ENCODE measurements at places on chromosomes 12 and 14.

GRCh38 chr14:61399365-61399764 is 78.0 kb downstream of the PRKCH start:
- DNase-seq, result no peak

DNA sequence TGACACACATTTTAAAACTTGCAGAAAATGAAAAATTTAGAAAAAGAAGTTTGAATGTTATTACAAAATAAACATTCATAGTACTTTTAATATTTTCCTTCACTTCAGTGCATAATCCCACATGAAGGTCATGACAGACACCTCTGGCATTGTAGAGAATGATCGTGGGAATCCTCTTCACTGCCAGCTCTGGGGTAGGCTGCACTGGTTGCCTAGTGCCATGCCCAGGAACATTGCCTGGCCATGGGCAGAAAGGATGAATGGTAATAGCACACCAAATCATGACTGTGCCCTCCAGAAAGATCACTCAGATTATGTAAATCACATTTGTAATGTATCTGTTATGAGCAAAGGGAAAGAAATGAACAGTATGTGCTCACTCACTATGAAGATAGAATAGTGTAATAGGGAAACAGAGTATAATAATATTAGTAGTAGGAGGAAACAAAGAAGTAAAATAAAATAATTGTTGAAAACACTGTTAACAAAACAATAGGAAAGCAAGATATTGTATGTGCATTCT is 161.6 kb downstream of the PLCZ1 start:
- no peak for DNase-seq

- no peak for DNase-seq
These were observed 1.6 kb upstream of the C1RL start for GRCh38 chr12:7110661-7111060.

- DNase-seq, result no peak
These were observed 6.0 kb downstream of the ULK1 start for GRCh38 chr12:131900397-131900796.

- no peak for DNase-seq
These were observed 53.3 kb downstream of the SLC15A5 start for GRCh38 chr12:16224196-16224595.

DNA sequence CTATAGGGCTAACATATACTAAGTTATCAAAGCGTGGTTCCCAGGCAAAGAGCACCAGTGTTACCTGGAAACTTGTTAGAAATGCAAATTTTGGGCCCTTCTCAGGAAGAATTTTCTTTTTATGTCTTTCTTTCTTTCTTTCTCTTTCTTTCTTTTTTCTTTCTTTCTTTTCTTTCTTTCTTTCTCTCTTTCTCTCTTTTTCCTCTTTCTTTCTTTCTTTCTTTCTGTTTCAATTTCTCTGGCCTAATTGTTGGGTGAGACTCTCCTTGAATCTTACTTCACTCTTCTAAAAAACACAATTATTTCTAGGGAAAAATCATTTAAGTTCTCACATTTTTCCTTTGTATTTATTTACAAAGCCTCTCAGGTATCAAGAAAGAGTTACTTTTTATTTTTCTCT is 46.5 kb upstream of the RAP1B start:
- no peak for DNase-seq

- DNase-seq, result no peak
These were observed 8.3 kb upstream of the PLEK2 start for GRCh38 chr14:67420102-67420739.

DNA sequence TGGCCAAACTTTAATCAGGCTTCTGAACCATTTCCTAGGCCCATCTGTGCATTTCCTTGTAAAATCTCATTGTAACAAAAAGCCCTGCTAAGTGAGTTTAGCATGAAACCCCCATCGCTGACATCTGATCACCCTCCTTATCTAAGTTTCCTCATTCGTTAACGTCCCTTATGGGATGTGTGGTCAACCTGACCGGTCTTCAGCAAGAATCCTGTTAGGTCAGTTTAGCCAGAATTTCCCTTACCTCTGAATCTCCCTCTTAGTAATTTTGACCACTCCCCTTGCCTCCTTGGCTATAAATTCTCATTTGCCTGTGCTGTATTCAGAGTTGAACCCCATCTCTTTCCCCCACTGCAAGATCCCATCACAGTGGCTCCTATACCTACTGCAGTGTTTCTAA is 239.3 kb downstream of the RMST start:
- DNase-seq, result no peak

- DNase-seq, result no peak
These were observed 2.7 kb downstream of the SLC2A3 start for GRCh38 chr12:7933255-7933726.

DNA sequence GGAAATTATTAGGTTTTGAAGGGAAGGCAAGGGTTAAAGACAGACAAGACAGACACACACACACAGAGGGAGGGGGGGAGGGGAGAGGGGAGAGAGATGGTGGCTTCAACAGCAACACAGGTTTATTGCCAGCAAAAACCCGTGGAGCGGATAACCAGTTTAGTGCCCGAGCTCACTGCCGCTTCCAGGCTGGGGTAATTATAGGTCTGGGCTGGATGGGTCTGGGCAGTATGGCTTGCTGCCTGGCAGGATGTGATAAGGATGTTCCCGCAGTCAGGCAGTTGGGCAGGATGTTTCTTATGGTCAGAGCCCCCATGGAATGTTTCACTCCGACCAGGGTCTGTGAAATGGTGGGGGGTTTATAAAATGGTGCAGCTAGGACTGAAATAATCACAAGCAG is 4.4 kb upstream of the TDRD9 start:
- DNase-seq, result no peak

GRCh38 chr14:68703093-68703492 is 89.8 kb downstream of the ZFP36L1 start:
- DNase-seq, result no peak

- DNase-seq, result no peak
These were observed 196.0 kb downstream of the DUSP6 start for GRCh38 chr12:89156340-89156739.

GRCh38 chr14:59631237-59631636 is 54.6 kb upstream of the CCDC175 start:
- no peak for DNase-seq

GRCh38 chr12:108047071-108047550 is 82.0 kb upstream of the WSCD2 start:
- no peak for DNase-seq

DNA sequence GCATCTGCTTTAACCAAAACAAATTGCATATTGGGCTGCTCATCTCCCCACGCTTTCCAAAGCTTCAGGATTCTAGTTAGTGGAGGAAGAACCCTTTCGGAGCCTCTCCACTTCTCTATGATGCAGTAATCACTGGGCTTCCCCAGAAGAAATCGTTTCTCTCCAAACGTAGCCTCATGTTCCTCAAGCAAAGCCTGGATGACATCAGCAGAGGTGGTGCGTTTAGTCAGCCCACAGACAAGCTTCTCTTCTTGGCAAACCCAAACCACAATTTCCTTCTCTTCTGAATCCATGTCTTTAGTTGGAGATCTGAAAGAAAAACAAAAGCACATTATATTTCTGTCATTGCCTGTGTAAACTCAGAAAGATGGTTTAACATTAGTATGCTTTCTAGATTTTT is 30.6 kb downstream of the RASSF9 start:
- no peak for DNase-seq

DNA sequence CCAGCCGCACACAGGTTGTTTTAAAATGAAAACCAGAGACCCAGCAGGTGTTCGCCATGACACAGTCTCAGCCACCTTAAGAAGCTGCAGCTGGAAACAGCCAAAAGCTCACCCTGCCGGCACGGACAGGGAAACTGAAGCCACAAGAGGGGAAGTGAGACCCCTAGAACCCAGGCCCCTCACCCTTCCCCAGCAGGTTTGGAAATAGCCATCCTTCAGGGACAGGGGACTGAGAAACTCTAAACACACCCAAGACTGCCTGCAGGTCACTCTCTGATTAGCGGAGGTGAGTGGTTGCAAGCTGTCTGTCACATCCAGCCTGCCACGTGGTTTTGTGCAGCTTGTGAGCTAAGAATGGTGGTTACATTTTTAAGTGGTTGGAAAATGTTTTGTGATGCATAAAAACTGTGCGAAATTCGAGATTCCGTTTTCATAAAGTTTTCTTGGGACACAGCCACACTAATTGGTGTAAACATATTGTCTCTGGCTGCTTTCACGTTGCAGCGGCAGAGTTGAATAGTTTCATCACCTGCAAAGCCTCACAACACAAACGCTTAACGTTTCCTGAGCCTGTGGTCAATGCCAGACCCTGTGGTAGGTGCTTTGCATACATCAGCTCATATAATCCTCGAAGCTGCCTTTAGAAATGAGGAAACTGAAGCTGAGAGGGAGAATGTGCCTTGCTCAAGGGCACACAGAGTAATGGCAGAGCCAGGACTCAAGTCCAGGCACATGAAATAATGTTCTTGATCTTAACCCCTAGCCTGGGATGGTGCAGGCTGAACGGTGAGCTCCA is 1.7 kb upstream of the SELPLG start:
- no peak for DNase-seq

DNA sequence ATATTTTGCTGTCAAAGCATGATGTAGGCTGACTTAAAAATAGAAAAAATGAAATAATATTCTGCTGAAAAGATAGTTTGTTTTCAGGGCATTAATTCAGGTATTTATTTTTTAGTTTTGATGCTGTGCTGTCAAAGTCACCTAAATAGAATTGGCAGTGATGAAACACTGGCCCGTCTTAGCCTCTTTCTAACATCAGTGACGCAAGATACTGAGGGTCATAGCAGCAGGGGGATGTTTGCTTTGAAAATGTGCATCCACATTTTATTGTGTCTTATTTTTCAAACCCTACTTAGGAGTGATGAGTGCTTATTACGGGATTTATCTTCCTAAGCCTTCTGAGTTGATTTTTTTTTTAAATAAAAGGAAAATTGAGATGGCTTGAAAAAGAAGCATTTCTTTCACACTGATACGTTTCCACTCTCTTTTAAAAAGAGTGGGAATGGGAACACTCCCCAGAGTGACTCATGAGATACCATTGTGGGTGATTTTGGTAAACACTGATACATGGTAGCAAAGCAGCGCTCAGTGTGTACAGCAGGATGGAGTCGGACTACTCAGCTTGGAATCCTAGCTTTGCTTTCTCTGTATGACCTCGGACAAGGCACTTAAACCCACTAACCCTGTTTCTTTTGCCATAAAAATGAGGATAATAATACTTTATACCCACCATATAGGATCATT is 290.8 kb downstream of the ERC1 start:
- DNase-seq, result no peak

- no peak for DNase-seq
These were observed 72.9 kb downstream of the ASCL4 start for GRCh38 chr12:107847430-107847829.

GRCh38 chr14:96852823-96853422 is 55.7 kb downstream of the VRK1 start:
- no peak for DNase-seq

DNA sequence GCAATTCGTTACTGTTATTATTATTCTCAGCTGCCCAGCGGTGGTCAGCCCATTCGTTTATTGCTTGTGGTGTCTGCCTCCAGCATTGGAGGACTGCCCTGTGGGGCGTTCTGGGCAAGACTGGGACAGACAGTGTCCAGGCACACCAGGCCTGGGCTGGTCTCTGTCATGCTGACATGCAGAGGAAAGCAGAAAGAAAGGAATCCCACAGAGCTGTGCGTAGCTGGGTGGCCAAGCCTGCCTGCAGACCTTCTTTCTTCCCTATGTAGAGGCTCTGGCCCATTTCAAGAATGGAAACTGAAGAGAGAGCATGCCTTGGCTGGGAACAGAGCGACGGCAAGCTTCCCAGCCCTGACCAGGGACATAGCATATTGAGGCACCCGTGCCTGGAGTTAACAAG is 525.3 kb upstream of the TBX3 start:
- no peak for DNase-seq

GRCh38 chr12:15691388-15691787 is 97.8 kb downstream of the EPS8 start:
- no peak for DNase-seq

GRCh38 chr14:97061198-97061597 is 264.0 kb downstream of the VRK1 start:
- DNase-seq, result no peak

GRCh38 chr14:58977366-58977765 is 211.1 kb upstream of the DAAM1 start:
- DNase-seq, result no peak

DNA sequence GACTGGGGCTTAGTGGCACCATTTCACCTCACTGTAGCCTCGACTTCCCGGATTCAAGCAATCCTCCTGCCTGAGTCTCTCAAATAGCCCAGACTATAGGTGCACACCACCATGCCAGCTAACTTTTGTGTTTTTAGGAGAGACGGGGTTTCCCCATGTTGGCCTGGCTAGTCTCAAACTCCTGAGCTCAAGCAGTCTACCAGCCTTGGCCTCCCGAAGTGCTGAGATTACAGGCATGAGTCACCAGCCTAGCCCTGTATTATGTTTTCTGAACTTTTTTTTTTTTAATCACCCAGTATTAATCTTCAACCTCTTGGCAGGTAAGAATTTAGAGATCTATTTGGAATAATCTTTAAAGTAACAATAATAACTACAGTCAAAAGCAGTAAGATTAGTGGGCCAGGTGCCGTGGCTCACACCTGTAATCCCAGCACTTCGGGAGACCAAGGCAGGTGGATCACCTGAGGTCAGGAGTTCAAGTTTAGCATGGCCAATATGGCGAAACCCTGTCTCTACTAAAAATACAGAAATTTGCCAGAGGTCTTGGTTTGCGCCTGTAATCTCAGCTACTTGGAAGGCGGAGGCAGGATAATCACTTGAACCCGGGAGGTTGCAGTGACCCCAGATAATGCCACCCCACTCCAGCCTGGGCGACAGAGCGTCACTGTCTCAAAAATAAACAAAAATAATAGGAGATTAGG is 8.6 kb downstream of the NANOG start:
- DNase-seq, result no peak

DNA sequence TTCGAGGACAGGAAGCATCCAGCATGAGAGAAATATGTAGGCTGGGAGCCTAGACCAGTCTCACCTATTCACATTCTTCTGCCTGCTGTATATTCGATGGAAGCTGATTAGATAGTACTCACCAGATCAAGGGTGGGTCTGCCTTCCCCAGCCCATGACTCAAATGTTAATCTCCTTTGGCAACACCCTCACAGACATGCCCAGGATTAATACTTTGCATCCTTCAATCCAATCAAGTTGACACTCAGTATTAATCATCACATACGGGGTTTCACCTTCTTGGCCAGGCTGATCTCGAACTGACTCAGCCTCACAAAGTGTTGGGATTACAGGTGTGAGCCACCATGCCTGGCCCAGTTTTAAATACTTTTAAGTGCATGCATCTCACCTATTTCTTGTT is 30.5 kb upstream of the SLC10A1 start:
- DNase-seq, result no peak

- DNase-seq, result no peak
These were observed 23.4 kb upstream of the IPO8 start for GRCh38 chr12:30719060-30719459.

GRCh38 chr12:30357766-30358490 is 337.7 kb downstream of the IPO8 start:
- no peak for DNase-seq

DNA sequence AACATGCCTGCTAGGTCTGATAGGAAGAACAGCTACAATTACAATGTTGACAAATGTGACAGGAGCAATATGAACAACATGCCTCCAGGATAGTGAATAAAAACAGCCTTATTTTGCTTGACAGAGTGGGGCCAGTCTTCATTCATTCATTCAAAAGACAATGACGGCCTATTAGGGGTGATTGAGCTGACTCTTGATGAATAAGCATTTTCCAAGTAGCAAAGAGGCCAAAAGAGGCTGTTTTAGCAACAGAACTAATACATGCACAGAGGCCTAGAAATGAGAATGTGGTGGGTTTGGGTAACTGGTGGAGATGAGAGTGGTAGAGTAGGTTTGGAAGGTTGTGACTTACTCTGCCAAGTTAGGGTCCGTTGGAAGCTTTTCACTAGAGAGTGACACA is 138.3 kb downstream of the APAF1 start:
- DNase-seq, result no peak

Measured in cerebellar nuclear complex (tissue), 1 donor.